PC-3 (cell line): ENCODE measurements at places on chromosomes 11 and 22. TPM values are rescaled to one million over a fixed set of nuclear protein-coding genes. Genes with fewer than 3 reads are reported as not detected.

Gene SLC6A5
- total RNA-seq = not detected in 2 replicates

Gene LGALS12
- total RNA-seq = 0.07 TPM in 1 of 2 replicates, not detected in the other

Gene MMP10
- 0.07 and 0.69 TPM in 2 replicates for total RNA-seq

Gene TLCD5
- 4.2 and 6.2 TPM in 2 replicates for total RNA-seq

Gene TYMP
- total RNA-seq = 12.3 and 21.8 TPM in 2 replicates

Gene NRGN
- total RNA-seq = 15.5 and 20.3 TPM in 2 replicates

Gene ZC3H12C
- total RNA-seq = 25.2 and 30.7 TPM in 2 replicates

Gene MTFP1
- total RNA-seq = 59.3 and 65.7 TPM in 2 replicates

Gene CD3G
- total RNA-seq = not detected in 2 replicates

Gene CCDC116
- not detected in 2 replicates for total RNA-seq

Gene C11orf91
- total RNA-seq = 1.0 TPM in 1 of 2 replicates, not detected in the other

Gene OR5P2
- not detected in 2 replicates for total RNA-seq
